ENCODE measurements at places on chromosomes 6 and 20.

GRCh38 chr20:32965581-32966373, 38.5 kb downstream of the SUN5 start:
- no peak for DNase-seq

GRCh38 chr6:166469426-166469961, 86.8 kb upstream of the MPC1 start:
- no peak for DNase-seq

DNA sequence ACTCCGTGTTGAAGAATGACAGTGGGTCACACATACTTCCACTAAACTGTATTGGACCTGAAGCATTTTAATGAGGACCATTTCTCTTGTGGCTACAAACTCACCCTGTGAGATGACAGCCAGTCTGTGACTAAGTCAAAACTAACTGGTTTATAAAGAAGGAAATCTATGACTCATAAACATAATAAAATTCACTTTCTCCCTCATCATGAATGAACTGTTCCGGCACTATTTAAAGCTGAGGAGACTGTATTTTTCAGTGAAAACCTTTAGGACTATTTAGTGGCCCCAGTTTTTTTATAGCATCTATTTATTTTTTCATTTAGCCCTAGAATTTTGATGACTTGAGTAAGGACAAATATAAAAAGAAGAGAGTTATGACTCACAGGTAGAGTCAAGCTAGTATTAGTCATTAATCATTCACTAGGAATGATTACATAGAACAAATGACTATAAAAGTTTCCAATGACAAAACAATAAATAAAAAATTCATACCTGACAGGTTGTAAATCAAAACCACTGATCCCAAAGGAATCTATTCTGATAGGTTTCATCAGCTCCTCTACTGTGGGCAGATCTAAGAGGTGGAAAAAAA, 34.2 kb downstream of the CEP162 start:
- no peak for DNase-seq

DNA sequence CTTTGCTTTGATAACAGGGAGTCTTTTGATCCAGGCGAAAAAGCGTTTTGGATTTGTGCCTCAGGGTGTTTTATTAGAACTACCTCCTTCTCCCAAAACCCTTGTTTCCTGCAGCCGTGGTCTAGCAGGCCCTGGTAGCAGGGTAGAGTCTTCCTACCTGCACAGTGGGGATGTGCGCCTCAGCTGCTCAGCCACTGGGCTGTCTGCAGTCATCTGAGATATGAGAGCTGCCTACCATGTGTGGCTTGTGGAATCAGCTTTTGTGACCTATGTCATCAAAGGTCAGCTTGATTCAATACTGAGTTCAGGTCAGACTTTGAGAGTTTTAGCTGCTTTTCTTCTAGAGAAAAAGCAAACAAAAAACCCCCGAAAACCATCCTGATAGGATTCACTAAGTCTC, 279.5 kb downstream of the CLIC5 start:
- no peak for DNase-seq

DNA sequence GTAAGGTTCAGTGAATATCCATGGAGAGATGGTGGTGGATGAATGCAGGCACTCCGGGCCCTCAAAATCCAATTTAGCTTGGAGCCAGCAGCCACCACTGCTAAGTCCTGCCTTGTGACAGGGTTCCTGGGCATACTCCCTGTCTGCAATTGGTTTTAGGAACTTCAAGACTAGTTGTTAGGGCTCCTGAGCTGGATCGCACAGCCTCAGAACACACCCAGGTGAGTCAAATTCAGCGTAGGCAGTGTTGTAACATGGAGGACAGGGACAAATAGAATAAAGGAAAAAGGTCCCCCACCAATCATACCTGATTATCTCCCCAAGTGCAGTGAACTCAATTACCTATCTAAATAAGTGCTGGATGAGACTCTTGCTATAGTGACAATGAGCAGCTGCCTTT, 74.6 kb downstream of the PERP start:
- DNase-seq: no peak

DNA sequence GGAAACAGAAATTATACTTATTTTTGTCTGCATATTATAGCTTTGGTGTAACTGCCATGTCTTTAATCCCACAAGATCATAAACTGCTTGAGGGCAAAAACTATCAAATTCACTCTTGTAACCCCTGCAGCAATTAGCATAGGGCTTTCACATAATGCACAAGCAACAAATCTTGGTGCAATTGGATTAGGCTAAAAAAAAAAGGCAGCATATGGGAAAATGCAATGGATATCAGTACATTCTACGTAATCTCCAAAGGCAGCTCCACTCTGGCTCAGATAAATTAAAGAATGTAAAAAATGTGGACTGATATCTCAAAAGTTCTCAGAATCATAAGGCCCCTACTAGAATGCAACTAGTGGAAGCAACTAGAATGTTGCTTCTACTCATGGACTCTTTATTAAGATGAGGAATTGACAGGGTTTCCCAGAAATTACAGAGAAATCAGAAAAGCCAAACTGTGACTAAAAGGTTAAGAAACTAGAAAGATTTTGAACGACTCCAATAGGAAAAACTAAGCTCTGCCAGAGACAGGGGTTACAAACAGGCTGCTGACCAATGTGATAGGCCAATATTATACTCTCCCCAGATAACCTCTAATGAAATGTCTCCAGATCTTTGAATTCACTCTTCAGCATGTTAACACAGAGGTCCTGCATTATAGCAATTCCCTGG, 55.0 kb downstream of the FILIP1 start:
- DNase-seq: no peak

GRCh38 chr6:135021310-135022049, 33.1 kb downstream of the HBS1L start:
- DNase-seq: no peak

- no peak for DNase-seq
Observed at GRCh38 chr6:149127212-149127611, 190.3 kb upstream of the TAB2 start.

DNA sequence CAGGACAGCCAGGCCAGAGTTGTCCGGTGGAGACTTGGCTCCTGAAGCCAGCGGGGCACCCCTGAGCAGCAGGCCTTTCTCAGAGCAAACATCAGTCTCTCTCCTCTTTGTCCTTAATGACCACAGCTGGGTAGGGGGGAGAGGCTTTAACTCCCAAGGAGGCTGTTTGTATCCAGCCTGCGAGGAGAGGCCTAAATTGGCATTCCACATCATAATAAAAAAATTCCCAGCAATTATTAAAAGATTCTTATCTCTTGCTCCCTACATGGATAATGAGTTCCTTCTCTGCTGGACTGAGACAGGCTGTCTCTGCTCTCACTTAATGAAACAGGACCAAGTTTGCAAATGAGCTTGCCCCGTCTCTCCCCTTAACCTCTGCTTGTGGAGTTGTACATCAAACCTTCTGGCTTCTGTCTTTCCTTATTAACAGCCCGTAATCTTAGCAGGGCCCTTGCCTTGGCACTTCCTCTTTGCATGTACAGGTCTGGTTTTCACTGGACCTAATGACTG, 838.2 kb downstream of the MAFB start:
- no peak for DNase-seq

DNA sequence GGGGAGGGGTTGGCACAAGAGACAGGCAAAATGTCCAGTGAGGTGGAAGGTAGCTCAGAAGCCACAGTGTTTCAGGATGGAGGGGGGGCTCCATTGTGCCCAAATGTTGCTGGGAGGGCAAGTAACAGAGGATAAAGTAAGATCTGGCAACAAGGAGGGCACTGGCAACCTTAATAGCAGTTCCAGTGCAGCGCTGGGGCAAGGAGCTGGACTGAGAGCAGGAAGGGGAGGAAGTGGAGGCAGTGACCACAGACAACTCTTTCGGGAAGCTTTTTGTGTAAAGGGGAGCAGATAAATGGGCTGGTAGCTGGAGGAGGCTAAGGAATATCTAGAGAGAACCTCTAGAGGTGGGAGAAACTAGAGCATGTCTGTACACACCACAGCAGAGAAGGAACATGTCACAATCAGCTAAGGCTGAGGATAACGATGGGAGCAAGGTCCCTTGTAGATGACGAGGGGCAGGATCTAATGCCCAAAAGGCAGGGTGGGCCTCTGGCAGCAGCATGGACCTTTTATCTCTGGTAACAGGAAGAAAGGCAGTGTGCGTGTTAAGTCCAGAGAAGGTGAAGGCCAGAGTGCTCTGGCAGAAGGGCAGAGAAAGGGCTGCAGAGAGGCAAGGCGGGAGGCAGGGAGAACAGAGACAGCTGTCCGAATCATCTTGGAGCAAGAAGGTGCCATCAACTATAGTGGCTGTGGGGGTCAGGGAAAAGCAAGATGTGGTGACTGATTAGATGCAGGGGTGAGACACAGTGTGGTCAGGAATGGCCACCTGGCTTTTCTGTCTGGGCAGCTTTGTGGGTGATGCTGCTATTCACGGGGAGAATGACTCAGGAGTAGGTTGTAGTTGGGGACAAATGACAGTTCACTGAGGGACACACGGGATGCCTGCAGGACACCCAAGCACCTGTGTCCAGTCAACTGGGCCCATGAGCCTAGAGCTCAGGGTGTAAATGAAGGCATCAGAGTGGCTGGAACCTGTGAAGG, 17.4 kb downstream of the TMEM242 start:
- DNase-seq: no peak

DNA sequence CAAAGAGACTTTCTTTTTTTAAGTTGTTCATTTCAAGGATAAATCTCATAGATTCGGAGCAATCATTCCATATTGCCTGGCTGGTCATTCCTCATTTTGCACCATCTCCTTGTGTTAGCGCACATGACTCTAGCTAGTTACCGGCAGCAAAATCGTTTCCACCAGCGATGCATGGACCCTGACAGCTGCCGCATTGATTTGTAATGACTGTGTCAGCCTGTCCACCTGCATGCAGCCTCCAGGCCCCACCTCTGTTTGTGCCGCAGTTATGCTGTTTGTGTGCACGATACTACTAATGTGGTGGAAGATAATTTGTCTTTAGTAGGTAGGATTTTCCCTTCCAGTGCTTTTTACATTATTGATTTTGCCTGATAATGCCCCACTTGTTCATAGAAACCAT, 164.0 kb downstream of the TBC1D7 start:
- DNase-seq: no peak

DNA sequence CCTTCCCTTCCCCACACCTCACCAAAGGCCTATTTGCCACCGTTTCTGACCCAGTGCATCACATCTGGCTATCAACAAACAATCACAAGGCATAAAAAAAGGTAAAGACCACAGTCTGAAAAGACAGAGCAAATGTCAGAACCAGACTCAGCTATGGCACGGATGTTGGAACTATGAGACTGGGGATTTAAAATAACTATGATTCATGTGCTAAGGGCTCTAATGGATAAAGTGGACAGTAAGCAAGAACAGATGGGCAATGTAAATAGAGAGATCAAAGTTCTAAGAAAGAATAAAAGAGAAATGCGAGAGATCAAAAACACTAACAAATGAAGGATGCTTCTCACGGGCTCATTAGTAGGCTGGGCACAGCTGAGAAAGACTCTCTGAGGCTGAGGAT, 99.5 kb downstream of the LAMP5 start:
- DNase-seq: no peak

GRCh38 chr20:23086931-23087411, 847 bp upstream of the CD93 start:
- no peak for DNase-seq

DNA sequence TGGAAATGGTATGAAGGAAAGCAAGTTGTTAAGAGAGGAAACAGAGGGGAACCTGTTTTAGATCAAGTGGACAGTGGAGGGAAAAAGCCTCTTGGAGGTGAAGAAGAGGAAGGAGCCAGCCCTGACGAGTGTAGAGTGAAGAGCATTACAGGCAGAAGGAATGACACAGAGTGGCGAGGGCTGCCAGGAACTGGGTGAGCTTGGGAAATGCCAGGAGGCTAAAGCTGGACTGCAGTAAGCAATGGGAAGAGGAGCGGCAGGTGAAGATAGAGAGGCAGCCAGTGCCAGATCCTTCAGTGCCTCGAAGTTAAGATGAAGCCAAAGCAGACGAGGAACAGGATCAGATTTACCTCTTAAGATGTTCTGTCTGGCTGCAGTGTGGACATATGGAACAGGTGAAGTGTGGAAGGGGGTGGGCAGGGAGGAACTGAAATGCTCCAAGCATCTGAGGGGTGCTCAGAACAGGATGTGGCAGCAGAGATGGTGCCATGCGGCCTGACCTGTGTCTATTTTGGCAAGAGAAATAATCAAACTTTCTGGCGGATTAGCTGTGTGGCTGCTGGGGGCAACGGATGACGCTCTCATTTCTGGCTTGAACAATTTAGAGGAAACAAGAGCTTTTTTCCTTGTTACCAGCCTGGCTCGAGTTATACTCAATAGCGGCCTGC, 748.4 kb downstream of the PTPRT start:
- DNase-seq: no peak

GRCh38 chr6:30761791-30762429, 17.6 kb upstream of the IER3 start:
- no peak for DNase-seq

- DNase-seq: no peak
Observed at GRCh38 chr6:3526962-3527650, 70.3 kb upstream of the SLC22A23 start.

DNA sequence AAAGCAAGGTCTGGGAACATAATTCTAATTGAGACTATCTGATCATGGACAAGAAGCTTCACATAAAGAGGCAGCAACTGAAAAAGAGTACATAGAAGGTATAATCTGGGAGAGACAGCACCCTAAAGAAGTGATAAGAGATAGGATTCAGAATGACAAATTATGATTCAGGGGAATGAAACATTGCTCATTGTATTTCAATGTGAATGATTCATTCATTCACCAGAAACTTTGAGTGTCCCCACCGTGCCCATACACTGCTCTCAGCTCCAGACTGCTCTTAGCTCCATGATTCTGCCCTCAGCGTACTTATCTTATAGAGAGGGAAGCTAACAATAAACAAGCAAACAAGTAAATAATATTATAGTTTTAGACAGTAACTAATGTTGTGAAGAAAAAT, 329.3 kb upstream of the IRAK1BP1 start:
- no peak for DNase-seq

- DNase-seq: no peak
Observed at GRCh38 chr6:152976749-152977148, 6.1 kb downstream of the FBXO5 start.

GRCh38 chr6:118618676-118619377, 32.6 kb downstream of the CEP85L start:
- peak; percentile 72 for DNase-seq

GRCh38 chr6:131685266-131685780, 15.9 kb downstream of the OR2A4 start:
- DNase-seq: no peak

DNA sequence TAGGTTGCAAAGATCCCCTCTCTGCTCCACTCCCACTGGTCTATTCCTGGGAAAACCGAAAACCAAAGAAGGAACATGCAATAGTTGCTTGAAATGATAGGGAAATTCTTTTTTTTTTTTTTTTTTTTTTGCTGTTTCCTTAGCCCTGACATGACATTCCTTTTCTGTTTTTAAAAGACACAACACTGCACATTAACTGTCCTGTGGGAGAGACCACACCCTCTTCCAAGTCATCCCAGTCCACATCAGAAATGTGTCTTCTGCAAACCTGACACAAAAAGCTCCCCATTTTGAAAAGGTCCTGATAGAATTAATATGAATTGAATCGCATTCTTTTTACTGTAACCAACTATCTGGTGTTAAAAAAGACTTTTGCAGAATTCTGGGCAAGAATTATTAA, 43.4 kb upstream of the RIPOR2 start:
- DNase-seq: no peak

- DNase-seq: no peak
Observed at GRCh38 chr6:7833751-7834070, 76.9 kb downstream of the TXNDC5 start.

Measured in HEK293T (cell line).